ENCODE measurements at places on chromosomes 4 and X. TPM values are rescaled to one million over a fixed set of nuclear protein-coding genes. Genes with fewer than 3 reads are reported as not detected.

- no peak for DNase-seq
- no peak overlapping the region for H3K27ac ChIP-seq
These were observed 32.6 kb upstream of the NAA11 start for GRCh38 chr4:79358438-79358837.

DNA sequence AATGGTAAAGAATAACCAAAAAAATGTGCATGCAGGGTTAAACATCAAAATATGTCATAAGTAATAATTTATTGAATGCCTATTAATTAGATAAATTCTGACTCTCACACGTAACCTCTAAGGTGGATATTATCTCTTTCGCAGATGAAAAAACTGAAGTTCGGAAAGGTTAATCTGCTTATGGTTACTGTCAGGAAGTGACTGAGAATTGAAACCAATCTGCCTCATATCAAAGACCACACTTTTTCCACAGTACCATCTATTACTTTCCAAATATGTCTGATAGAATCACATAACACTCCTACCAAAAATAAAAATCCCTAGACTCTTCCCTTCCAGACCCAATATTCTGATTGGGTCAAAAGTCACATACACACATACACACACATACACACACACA is 6.2 kb downstream of the CHIC2 start:
- H3K27ac ChIP-seq, result no peak overlapping the region

Gene AREG
- 0.25 TPM for polyA plus RNA-seq

- no peak overlapping the region for H3K27ac ChIP-seq
- H3K27me3 ChIP-seq, result no peaks in the 10 kb centered on the region
- H3K36me3 ChIP-seq, result no peaks in the 10 kb centered on the region
- no peaks in the 10 kb centered on the region for H3K4me1 ChIP-seq
These were observed 8.1 kb upstream of the GPR119 start for GRCh38 chrX:130393451-130394074.

DNA sequence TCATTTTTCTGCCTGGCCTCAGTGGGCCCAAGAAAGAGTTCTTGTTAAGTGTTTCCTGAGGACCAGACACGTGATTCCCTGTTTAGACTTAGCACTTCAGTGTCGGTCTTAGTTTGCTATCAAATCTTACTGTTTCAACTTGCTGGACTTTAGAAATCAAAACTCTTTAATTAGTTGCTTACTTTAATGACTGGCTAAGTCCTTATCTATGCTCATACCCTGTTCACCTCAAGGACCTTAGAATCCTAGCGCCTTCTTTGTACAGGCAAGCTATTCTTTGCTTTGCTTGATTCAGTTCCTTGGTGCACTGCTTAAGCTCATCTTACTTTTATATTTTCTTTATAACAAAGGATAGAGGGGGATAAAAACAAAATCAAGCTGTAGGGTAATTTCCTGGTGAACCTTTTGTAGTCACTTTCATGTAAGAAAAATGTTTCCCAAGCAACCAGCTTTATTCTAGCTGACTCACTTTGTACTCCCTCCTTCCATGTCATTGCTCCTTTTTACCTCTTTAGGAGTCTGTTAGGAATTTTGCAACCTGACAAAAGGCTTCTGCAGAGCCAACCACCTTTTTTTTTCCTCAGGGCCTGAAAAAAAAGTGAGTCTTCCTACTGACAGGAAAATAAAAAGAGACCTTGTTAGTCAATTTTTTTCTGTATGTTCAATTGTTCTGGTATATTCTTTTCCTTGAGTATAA is 14.7 kb downstream of the WDR44 start:
- H3K36me3 ChIP-seq, result no peaks in the 10 kb centered on the region
- no peak overlapping the region for H3K27ac ChIP-seq
- no peak for DNase-seq
- H3K4me1 ChIP-seq, result no peaks in the 10 kb centered on the region

DNA sequence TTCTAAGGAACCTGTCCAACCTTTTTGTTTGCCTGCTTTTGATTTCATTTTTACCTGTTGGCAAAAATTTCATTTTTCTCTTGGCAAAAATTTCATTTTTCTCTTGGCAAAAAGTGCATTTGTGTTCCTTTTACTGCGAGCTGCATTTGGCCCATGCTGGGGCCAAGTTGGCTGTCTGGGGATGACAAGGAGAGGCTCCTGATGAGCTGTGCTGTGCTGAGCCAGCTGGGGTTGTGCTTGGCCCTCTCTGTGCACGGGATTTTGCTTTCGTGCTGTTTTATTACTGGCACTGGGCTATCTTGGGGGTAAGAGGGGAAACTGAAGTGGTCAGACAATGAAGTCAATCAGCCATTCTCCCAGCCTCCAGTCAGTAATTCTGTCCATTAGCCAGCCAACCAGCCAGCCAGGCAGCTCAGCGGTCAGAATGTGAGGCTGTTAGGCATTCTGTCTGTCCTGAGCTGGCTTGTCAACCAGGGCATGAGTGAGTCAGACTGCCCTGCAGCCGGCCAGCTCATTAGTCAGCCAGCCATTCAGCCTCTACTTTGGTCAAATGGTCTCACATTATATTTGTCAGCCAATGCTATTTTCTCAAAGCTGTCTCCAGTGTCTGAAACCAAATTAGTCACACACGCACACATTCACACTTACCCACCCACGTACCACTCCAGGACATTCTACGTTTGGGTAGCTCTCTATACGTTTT is 56.9 kb upstream of the PRPS1 start:
- no peak overlapping the region for H3K27ac ChIP-seq
- H3K4me3 ChIP-seq, result no peak overlapping the region
- no peak for DNase-seq

- H3K27me3 ChIP-seq, result no peaks in the 10 kb centered on the region
- no peak overlapping the region for H3K4me3 ChIP-seq
- no peaks in the 10 kb centered on the region for H3K4me1 ChIP-seq
These were observed 31.0 kb upstream of the TLR3 start for GRCh38 chr4:186037692-186038658.
